ENCODE measurements at places on chromosomes 5 and 9.
A peak's percentile ranks its signal among the peaks of the same experiment; 100 is the strongest.

DNA sequence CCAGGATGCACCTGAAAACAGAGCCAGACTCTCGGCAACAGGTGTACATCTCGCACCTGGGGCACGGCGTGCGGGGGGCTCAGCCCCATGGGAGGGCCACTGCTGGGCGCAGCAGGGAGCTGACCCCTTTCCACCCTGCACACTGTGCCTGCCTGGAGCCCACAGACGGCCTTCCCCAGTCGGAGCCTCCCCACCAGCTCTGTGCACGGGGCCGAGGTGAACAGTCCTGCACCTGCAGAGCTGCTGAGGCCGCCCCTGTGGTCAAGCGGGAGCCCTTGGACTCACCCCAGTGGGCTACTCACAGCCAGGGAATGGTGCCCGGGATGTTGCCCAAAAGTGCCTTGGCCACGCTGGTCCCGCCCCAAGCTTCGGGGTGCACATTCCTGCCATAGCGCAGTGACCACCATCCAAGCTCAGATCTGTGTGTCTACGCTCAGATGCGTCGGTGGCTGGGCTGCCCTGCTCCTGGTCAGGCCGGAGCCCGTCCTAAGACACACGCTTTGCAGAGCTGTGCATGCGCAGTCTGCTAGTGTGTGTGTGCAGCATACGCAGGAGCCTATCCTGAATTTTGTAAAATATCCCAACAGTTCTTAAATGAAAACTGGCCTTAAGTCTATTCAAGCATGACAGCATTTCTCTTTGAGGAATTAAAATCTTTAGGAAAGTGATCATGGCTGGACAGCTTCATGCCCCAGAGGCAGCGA lies 8.4 kb upstream of the EXOC3 start:
- no peaks in the 10 kb centered on the region for H3K27me3 ChIP-seq
- H3K4me1 ChIP-seq, result peaks cover 14% of the 10 kb centered on the region
- H3K4me3 ChIP-seq, result no peak overlapping the region
- no peak overlapping the region for H3K27ac ChIP-seq

DNA sequence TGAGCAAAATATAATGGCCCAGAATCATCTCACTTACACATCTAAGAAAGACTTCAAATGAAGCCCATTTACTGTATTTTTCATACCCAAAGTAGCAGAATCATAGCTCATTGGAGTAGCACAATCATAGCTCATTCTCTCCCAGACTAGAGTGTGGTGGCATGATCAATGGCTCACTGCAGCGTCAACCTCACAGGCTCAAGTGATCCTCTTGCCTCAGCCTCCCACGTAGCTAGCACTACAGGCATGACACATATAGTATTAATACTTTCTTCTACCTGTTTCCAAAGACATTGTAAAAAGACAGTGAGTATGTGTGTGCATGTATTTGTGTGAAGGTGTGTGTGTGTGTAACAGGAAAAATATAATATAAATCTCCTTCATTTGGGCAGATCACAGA lies 1247.9 kb upstream of the ACO1 start:
- peaks cover 4% of the 10 kb centered on the region for H3K4me1 ChIP-seq
- no peaks in the 10 kb centered on the region for H3K27me3 ChIP-seq
- no peak overlapping the region for H3K4me3 ChIP-seq
- no peaks in the 10 kb centered on the region for H3K36me3 ChIP-seq
- no peak for DNase-seq

DNA sequence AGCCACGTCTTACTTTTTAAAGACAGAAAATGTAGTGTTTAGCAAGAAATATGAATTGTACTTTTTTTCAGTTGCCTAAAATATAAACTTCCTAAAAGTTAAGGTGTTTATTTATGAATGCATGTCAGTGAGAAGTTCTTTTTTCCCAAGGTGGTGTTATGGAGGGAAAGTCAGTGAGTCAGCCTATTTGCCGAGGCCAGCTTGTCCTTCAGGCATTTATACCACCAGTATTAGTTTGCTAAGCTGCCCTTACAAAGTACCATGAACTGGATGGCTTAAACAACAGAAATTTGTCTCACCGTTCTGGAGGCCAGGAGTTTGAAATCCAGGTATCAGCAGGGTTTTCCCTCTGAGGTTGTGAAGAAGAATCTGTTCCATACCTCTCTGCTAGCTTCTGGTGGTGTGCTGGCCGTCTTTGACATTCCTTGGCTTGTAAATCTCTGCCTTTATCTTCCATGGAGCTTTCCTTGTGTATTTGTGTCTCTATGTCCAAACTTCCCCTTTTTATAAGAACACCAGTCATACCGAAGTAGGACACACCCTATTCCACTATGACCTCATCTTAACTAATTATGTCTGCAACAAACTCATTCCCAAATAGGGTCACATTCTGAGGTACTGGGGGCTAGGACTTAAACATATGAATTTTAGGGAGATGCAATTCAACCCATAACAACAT lies 38.4 kb downstream of the PRKACG start:
- no peak overlapping the region for H3K4me3 ChIP-seq
- H3K27ac ChIP-seq, result peak overlapping the region; percentile 75
- H3K27me3 ChIP-seq, result no peaks in the 10 kb centered on the region
- peaks cover 25% of the 10 kb centered on the region for H3K4me1 ChIP-seq
- no peaks in the 10 kb centered on the region for H3K36me3 ChIP-seq

GRCh38 chr9:123584202-123585176 lies 228.5 kb downstream of the CRB2 start:
- H3K4me3 ChIP-seq, result no peak overlapping the region
- no peaks in the 10 kb centered on the region for H3K4me1 ChIP-seq
- DNase-seq, result no peak
- no peaks in the 10 kb centered on the region for H3K36me3 ChIP-seq
- no peak overlapping the region for H3K27ac ChIP-seq

All from hepatocyte (in vitro differentiated cells).